ENCODE measurements at places on chromosomes 13 and 19.

DNA sequence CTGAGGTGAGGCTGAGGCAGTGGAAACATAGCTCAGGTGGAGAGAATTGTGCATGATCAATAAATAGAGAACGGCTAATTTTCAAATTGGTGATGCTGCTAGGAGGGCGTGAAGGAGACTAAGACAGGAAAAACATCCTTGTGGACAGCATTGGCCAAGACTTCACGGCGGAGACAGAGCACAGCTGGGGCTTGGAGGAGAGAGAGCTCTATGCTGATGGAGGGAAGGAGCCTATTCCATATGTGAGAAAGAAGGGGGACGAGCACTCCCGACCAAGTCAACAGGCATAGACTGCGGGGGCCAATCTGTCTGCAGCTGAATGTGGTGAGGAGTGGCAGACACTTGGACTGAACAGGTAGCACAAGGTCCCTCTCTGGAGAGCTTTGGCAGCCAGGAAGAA, 14.8 kb upstream of the SPATA13 start:
- DNase-seq = no peak

DNA sequence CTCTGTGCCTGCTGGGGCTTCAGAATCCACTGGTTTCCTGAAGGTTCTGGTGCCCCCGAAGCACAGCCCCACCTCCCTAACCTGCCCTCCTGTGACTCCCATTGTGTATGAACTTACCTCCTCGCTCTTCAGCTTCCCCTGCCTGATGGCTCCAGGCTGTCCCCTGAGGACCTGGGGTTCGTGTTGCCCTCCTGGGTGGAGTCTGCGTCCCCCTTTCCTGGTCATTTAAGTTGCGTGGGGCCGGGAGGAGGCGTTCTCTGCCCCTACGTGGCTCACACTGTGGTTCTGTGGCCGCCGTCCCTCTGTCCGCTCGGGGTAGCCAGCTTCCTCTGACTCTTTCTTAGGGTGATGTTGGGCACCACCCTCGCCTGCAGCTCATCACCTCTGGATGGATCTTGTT, 13.9 kb downstream of the TFDP1 start:
- no peak for DNase-seq

DNA sequence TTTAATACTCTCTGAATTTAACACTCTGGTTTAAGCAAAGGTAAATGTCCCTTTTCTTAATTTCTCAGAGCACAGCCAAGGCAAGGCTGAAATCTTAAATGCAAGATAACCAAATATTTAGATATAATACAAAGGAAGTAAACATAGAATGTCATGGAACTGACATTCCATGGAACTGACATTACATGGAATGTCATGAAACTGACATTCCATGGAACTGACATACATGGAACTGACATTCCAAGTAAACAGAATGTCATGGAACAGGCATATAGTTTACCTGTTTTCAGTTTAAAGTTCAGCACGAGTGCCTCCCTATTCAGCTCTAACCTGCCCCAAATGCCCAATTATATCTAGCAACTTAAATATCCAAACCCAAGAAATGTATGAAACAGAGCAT, 21.8 kb downstream of the FGF14 start:
- no peak for DNase-seq

DNA sequence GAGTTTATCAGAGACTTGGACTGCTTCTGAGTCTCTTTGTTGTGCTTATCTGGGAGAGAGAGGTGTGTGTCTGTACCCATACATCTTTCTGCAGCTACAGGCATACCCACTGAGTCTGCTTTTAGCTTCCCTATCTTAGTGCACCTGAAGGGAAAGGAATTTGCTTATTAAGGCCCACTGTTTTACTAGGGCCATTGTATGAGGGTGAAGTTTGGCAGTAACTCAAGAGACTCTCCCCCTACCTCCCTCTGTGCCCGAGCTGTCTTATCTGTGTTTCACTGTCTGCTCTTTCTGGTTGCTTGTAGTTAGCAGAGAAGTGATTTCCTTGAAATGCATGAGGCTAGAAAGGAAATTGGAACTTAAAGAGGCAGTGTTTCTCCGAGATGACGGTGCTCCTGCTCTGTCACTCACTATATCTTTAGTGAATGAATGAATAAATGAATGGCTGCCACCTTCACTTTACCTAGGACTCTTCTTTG, 678 bp upstream of the CD33 start:
- DNase-seq = no peak

DNA sequence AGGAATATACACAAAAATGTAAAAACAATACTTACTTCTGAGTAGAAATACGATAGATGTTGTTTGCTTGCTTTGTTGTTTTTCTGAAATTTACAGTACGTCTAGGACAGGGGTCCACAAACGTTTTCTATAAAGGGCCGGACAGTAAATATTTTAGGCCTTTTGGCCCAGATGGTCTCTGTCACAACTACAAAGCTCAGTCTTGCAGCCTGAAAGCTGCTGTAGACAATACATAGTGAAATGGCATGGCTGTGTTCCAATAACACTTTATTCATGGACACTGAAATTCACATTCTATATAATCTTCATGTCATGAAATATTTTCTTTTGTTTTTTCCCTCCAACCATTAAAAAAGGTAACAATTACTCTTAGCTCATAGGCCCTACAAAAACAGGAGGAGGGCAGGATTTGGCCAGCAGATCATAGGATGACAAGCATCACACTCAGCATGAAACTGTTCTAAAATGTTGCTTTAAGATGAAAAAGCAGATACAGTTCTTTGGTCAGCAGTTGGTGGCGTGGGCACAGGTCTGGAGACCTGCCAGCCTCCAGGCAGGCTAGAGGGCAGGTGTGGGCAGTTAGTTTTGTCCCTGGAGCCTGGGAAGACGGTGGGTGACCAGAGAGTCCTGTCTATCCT, at the start of gene EDDM13:
EDDM13 (plus strand) TSS at position 588 of the 638 bp plus-strand sequence. CDS start 87 bp downstream, outside the sequence.
- no peak for DNase-seq

GRCh38 chr13:48775804-48776203, 122.1 kb downstream of the CYSLTR2 start:
- DNase-seq = no peak

DNA sequence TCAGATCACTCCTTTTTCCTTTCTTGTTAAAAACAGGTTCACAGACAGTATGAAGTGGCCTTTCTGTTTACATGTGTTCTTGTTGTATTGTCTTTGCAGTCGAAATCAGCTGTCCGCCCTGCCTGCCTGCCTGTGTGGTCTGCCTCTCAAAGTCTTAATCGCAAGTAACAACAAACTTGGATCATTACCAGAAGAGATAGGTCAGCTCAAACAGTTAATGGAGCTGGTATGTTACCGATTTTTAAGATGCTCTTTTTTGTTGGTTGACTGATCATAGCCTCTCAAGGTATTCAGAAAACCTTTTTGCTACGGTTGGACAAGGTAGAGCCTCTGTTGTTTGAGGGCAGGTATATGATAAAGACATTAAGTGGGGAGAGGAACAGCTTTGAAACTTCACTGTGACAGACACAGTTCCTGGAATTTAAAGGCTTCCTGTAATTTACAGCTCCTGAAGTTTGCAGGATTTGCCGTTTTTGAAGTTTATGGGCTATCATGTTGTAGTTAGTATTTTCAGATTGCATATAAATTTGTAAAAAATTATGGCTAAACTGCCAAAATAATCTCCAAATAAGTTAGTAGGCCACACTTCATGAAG, 116.1 kb downstream of the LRCH1 start:
- no peak for DNase-seq

GRCh38 chr19:52896431-52897137, 851 bp downstream of the ZNF320 start:
- DNase-seq = peak; percentile 28

DNA sequence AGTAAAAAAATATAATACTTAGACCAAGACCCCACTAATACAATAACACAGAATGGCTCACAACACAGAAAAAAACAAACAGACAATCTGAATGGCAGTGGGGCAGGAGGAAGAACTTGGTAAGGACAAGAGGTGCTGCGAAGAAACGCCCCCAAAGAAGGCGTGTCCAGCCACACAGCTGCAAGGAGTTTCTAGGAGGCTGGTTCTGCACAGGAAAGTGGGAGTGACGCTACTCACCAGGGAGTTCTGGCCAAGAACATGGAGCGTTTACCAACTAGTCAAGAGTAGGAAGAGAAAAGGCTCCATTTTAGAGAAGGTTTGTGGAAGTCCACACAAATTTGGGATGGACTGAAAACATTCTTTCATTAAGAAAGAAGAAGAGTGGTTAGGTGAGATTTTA, 95.3 kb upstream of the SLC15A1 start:
- no peak for DNase-seq

GRCh38 chr13:68439817-68440216, 1209.7 kb upstream of the PCDH9 start:
- DNase-seq = no peak

- DNase-seq = no peak
These were observed 30.2 kb downstream of the PAK4 start for GRCh38 chr19:39155741-39156140.

DNA sequence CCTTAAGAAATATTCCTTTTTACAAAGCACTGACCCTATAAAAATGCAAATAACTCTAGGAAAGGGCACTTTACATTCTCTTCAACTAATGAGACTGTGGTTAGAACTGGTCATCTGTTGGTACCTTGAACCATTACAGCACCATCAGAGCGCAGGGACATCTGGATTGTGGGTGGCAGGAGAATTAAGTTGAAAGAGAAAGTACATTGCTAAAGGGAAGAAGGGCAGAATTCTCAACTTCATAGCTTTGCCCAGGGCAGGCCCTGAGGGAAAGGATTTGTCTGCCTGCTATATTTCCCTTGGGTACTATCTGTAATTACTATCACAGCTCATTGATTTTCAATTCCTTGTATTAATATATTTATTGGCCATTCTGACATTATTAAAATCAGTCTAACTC, 196.8 kb downstream of the KLF12 start:
- DNase-seq = no peak

- DNase-seq = no peak
These were observed 29.0 kb downstream of the RANBP3 start for GRCh38 chr19:5948752-5949564.

DNA sequence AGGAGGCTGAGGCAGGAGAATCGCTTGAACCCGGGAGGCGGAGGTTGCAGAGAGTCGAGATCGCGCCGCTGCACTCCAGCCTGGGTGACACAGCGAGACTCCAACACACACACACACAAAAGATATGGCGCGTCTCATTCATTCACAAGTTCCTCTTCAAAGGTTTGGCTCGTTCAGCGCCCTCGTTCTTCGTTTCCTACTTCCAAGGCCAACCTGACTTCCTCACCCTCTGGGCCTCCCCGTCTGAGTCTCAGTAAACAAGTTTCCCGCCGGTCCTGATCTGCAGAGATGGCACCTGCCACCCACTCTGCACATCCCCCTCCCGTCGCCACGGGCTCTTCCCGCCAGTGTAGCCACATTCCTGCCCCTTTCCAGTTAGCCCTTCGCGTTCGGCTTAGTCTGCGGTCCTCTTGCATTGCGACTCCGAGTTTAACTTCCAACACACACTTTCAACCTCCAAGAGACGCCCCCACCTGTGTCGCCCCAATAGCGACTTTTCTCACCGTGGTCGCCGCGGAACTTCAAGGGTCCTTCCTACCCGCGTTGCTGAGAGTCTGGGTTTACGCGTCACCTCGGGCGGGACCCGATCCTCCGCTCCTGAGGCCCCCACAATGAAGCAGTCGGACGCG, 1.3 kb upstream of the BSG start:
- peak; percentile 76 for DNase-seq

All from CD8-positive, alpha-beta T cell (primary cell).